ENCODE measurements at places on chromosomes 4 and X.
A peak's percentile ranks its signal among the peaks of the same experiment; 100 is the strongest.

- no peak for DNase-seq
Measured at GRCh38 chr4:163535657-163536056, 41.2 kb downstream of the TMA16 start.

GRCh38 chr4:78293821-78294301, 236.7 kb downstream of the FRAS1 start:
- DNase-seq = no peak

DNA sequence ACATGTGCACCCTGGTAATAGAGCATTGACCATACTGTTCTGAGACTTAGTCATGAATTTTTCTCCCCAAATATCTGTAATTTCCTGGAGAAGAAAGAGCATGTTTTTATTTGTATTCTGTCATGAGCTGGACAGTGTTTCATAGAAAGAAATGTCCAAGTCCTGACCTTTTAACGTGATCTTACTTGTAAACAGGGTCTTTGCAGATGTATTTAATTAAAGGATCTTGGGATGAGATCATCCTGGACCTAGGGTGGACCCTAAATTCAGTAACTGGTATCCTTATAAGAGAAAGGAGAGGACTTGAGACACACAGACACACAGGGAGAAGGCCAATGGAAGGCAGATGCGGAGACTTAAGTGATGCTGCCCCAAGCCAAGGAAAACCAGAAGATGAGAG, 3.6 kb downstream of the ADGRA3 start:
- no peak for DNase-seq

DNA sequence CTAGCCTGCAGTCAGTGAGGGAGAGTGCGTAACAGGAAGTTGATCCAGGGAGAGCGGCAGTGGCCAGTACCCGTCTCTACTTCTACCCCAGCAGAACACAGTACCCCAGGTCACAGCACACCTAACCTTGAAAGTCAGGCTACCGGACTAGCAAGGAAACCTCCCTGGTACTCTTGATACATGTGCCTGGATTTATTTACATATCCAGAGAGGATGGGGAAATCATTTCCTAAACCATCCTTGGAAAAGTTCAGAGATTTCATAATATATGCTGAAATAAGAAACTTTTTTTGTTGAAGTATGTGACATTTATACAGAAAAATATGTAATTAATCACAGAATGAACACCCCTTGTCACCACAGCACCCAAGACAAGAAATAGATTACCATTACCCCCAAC, 24.5 kb downstream of the PRIMPOL start:
- no peak for DNase-seq

DNA sequence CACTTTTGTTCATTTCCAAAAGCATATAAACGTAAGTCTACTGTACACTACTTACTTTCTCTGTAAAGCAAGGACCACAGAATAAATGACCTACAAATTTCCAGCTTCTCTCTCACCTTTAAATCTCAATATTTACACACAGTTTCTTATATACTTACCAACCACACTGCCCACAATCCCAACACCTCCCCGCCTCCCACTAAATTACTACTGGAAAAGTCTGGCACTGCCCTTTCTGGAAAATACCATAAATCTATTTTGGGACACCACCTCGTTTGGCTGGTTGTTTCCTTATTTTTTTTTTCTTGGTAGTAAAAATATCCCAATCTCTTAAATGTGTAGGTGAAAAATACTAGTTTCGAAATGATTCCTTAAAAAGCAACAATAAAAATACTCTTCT, 19.6 kb downstream of the FAT1 start:
- no peak for DNase-seq

- no peak for DNase-seq
Measured at GRCh38 chrX:103101299-103102042, 8.5 kb upstream of the NXF3 start.

DNA sequence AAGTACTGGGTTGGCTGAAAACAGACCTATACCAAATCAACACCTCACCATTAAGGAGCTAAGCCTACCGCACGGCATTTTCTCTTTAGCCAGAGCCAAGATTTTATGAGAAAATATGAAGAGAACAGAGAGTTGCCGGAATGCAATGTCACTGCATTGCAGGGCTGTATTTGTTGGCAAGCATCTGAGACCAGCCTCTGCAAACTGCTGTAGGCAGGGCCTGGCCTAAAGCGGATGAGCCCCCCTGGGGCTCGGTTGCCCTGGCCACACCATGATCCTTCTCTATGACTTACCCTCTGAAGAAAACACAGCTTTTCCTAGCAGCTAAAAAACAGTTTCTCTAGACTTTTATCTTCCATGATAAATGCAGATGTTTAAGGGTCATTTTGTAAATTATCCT, 120.5 kb upstream of the SORBS2 start:
- DNase-seq = no peak

DNA sequence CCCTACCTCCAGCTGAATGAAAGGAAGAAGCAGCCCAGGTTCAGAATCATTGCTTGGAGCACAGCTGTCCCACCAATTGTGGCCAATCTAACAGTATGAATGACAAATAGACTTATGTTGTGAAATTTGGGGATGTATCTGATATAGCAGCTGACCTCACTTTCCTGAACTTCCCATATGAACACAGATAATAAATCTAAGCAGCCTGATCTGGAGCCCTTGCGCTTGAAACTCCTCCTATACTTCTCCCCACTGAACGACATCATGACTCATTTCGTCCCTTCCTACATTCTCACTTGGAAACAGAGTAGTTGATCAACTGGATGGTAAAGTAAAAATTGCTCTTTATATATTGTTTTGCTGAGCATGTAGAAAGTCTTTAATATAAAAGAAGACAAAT, 24.2 kb upstream of the AMELX start:
- DNase-seq = no peak

DNA sequence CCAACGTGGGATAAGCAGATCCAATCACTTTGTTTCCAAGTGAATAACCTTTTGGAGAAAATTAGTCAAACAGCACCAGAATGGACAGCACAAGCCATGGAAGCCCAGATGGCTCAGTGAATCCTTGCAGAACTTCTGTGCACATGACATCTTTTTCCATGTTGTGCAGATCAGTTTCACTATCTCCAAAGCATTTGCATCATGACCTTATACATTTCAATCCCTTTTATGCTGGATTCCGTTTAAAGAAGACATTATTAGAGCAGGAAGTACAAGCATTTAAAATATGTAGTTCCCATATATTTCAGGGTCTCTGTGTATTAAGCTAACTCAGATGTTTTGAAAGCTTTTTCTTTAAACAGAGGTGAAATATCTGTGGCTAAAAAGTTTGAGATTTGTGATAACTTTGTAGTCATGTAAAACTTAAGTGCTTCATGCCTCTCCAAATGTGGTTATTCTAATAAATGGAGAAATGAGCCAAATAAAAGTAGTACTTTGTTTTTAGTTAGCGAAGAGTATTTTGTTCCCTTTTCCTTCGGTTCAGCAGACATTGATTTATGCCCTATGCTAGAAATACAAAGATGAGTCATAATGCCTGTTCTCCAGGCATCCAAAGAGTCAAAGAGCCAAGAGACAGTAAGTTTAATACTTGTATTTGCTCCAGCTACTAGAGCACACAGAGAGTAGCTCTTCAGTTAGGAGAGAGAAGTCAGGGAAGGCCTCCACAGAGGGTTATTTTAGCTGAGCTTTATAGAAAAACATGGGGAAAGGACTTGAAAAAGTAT, 39.0 kb downstream of the PLAC8 start:
- no peak for DNase-seq

DNA sequence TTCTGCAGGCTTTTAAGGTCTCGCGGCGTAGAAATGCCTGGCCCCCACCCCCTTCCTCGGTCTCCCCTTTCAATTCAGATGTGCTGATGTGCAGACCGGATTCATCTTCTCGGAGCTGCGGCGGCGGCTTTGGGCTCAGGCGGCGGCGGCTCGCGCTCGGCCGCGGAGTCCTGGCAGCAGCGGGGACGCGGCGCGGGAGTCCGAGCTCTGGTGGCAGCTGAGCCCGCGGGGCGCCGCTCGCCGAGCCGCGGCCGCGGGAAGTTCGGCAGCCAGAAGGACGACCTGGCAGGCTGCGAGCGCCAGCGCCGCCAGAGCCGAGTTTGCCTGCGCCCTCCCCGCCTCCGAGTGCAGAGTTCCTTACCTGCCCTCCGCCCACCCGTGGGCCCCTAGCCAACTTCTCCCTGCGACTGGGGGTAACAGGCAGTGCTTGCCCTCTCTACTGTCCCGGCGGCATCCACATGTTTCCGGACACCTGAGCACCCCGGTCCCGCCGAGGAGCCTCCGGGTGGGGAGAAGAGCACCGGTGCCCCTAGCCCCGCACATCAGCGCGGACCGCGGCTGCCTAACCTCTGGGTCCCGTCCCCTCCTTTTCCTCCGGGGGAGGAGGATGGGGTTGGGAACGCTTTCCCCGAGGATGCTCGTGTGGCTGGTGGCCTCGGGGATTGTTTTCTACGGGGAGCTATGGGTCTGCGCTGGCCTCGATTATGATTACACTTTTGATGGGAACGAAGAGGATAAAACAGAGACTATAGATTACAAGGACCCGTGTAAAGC, 448 bp downstream of the TLL1 start:
- DNase-seq = peak; percentile 4

DNA sequence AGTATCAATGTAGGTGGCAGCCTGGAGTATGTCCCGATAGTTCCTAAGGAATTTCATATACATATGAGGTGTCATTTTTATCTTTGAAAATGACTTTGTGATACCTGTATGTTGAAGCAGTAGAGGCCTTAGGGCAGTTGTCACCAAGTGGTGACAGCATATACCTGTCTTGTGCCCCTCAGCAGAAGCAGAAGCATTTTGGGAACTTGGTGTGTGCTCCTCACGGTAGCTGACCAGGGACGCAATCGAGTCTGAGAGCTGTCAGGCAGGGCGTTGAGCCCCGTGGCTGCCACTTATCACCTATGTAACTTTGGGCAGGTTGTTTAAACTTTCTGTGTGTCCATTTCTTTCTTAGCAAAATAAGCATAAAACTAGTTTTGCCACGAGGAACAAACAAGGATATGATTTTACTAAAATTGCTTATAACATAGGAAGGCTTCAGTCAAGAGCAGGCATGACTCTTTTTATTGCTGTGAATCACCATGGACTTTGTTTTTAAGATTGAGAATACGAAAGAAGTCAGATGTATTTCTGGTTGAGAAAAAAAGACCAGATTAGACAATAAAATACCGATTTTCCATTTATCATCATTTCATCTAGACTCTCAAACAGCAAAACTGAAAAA, 161.5 kb downstream of the CPE start:
- DNase-seq = no peak

DNA sequence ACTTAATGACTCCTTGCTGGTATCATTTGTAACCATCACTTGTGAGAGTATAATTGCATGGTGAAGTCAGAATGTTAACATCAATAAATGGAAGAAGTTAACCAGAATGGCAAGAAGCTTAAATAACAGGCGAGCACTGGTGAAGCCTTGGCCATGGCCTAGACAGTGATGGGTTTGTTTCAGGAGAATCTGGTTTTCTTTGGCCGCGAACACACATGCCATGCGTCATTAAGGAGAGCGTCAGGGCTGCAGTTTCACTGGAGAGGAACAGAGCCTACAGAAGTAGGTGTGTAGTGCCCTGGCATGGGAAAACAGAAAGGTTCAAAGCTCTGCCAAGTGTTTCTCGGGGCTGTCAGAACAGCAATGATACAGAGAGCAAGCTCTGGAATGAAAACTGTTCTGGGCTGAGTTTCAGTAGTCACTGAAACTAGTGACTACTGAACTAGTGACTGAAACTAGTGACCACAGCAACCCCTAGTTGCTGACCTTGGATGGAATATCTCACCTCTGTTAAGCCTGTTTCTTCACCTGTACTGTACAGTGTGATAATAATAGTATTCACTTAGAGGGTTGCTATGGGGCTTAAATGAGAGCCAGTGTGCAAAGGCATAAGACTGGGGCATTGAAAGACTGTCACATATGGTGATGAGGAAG, 93.8 kb downstream of the C4orf51 start:
- no peak for DNase-seq

DNA sequence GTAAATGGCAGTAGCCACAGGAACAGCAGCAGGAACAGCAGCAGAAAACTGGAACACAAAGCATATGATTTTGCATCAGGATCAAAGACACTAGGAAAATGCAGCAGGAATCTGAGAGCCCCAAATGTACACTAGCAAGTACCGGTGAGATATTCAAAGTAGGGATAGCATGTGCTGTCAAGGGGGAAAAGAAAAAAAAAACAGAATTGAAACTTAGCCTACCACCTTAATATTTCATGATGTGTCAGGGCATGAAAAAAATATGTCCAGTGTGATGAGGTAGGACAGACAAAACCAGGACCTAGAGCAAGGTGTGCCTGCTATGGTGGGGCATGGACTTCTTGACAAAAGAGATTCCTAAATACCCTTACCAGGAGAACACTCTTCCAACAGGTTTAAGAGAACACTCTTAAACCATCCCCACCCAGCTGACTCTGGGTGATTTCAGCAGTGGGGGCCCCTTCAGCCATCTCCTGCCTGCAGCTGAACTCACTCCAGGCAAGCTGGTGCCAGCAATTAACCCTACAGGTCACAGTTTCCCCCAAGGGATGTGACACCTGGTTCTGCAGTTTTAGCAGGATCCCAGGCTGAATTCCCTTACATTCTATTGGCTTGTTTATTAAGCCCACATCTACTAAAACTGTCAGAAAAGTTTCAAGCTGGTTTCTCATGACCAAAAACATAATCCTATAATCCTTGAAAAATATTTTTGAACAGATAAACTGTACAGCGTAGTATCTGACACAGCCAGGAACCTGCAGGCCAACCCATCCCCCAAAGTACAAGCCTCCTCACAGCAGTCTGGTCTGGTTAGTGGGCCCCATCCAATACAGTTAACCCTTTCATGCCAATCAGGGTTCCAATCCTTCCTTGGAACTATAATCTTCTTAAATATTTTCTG, 62.9 kb upstream of the FMR1 start:
- DNase-seq = no peak

- DNase-seq = no peak
Measured at GRCh38 chr4:154032914-154033313, 244.0 kb upstream of the SFRP2 start.

DNA sequence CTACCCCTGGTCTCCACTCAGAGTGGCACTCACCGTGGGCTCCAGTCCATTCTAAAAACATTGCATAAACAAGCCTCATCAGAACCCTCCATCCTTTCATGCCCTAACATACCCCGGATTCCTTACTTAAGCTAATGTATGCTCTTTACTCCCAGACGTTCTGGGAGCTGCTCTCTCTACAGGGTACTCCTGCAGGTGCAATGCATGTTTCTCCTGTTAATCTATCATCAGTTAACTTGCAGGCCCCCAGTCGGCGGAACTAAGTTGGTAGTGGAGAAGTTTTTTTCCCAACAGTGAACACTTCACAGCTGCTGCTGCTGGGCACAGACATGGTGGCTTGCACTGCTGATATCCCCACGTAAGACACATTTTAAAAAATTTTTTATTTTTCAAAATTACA, 161.6 kb upstream of the FAT1 start:
- no peak for DNase-seq

DNA sequence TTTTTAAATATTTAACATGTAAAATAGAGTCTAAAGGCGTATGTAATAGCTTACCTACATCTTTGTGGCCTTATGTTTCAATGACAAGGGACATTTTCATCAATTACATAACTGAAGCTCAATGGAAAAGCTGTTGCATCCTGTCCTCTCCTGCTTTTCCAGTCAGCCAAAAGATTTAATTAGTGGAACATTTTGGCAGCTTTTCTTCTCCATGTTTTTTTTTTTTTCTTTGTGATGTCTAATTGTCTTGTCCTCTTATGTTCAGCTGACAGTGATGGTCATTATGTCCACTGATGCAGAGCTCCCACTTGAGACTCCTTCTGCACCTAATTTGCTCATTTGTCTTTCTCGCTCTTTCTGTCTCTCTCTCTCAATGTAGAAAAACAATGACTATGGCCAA, 422.2 kb downstream of the GABRG1 start:
- no peak for DNase-seq

GRCh38 chr4:1329408-1330371, 17.3 kb upstream of the UVSSA start:
- DNase-seq = no peak

Measured in NCI-H774 (cell line).